HT1080 (cell line): ENCODE measurements at places on chromosomes 4 and X. TPM values are rescaled to one million over a fixed set of nuclear protein-coding genes. Genes with fewer than 3 reads are reported as not detected.

Gene TLL1
- 0.31 TPM in 1 of 2 replicates, not detected in the other for total RNA-seq

Gene PCDH10
- total RNA-seq, result not detected in 2 replicates

Gene C4orf54
- total RNA-seq, result under 0.01 TPM in 1 of 2 replicates, not detected in the other

GRCh38 chr4:123351713-123352112 is 44.9 kb upstream of the SPRY1 start:
- DNase-seq, result no peak

- DNase-seq, result peak; percentile 36
These were observed 63.8 kb upstream of the ATOH1 start for GRCh38 chr4:93764639-93765246.

DNA sequence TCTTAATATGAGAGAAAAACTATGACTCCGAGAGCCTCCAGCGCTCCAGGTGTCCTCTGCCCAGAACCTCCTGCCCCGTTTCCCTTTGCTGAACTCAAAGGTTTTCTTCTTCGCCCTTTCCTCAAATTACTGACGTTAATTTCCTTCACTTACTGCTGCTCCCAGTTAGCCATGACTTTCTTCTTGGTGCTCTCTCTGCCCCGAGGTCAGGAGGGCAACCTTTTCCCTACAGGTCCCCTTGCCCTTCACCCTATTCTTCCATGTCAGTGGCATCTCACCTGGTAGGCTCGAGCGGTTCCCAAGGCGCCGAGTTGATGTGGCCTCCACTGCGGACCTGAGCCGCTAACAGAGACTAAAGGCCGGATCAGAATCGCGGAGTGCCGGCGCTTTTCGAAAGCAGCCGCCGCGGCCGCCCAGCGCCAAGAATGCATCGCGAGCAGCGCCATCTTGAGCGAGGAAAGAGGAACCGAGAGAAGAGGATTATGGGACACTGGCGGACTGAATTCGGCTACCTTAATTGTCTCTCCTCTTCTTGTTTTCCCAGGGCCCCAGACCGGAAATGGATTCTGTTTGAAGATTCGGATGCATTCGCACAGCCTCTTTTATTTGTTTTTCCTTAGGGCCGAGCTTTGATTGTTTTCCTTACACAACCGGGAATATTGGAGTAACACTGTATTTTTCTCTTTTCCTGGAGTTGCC is at the start of gene ABCB7:
TSS of gene ABCB7 (minus strand) at position 457 of the 699 bp plus-strand sequence. CDS start at position 446, 11 bp downstream.
- peak; percentile 51 for DNase-seq

DNA sequence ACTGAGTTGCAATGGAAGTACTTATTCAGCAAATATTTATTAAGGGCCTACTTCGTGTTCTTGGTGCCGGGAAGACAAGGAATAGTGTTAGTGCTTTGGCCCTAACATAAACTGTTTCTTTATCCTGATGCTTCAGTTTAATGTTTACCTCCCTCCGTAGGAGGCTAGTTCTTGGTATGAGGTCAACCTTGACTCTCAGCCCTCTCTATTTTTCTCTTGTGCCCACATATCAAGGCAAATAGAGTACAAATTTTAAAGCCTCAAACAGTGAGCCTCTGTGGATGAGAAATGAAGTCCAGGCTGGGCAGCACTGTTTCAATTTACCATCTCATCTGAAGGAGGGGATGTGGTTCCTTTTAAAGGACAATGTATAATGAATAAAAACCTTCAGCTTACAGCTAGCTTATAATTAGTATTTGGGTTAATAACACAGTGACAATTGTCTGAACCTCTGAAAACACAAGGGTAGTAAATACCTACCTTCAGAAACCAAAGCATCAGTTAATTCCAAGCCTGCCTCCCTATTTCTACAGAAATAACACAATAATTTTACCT is 68.5 kb downstream of the SH3RF1 start:
- no peak for DNase-seq

- no peak for DNase-seq
These were observed 47.6 kb upstream of the PRSS12 start for GRCh38 chr4:118400356-118400755.

DNA sequence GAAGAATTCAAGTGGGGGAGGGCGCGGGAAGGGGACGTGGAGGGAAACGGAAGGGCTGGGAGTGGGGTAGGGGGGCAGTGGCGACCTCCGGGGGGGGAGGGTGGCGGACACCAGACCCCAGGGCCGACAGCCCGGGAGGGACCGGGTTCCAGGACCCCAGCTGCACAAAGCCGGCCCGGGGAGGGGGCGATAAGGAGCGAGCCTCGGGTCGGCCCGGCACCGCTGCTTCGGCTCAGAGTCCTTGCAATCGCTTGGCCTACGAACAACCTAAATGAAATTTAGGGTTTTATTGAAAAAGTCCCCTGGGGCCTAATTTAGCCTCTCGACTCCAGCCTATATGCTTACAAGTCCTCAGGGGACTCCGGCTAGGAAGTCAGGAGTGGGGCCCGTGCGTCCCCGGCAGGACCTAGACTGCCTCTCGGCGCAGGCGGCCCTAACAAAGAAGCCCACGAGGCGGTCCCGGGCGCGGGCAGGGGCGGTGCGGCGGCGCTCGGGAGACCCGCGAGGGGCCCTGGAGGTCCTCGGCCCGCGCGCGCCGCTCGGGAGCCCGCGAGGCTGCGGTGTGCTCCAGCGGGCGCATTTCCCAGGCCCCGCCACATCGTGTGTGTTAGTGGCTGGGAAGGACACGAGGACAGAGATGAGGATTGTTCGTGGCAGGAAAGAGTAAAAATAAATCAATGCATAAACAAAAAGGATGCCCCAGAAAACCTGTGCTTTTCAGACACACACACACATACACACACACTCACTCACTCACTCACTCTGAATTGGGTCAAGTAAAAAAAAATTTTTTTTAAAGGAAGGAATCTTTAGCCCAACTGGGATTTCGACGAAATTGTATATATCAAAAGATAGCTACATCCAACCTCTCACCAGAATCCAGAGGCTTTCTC is 70.0 kb downstream of the MGST2 start:
- no peak for DNase-seq

DNA sequence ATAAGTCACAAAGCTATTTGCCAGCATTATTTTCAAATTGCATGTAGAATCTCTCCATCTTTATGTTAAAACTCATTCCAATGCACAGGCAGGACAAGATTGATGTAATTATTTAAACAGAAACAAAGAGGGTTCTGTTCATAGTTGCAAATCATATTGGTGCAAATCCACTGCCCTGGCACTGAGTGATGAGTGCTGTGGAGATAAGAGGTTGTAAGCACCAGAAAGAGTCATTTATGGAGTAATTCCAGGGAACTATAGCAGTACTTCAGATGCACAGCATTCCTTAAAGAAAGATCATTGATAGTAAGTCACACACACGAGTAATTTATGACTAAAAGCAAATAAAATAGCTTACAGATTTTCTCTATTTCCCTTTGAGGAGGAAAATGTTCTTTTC is 337.7 kb upstream of the CTSO start:
- peak; percentile 45 for DNase-seq

DNA sequence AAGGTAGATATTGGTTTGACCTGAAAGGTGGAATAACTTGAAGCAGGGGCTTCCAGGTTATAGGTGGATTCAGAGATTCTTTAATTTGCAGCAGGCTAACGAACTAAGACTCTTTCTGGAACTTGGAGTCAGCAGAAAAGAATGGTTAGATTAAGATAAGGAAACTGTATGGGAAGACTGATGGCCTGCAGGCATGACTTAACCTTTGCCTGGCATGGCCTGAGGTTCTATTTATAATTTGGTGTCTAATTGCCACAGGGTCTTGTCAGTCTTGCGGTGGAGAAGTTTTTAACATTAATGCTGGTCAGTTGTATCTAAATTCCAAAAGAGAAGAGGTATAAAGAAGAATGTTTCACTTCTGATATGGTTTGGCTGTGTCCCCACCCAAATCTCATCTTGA is 110.3 kb upstream of the VCX3A start:
- no peak for DNase-seq

DNA sequence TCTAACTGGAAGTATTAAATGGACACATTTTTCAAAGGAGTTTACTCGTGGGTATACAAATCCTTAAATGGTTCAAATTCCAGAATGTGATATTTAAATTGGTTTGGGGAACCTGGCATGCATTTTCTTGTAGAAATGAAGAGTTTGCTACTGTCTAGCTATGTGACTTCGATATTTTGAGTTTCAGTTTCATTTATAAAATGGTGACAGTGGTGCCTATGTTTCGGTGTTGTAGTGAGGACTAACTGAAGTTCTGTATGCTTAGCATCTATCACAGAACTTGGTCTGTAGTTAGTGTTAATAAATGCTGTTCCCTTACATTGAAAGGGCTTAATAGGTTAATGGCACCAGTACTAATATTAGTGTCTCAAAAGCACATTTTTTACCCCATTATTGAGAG is 29.4 kb downstream of the TRPC5 start:
- no peak for DNase-seq

DNA sequence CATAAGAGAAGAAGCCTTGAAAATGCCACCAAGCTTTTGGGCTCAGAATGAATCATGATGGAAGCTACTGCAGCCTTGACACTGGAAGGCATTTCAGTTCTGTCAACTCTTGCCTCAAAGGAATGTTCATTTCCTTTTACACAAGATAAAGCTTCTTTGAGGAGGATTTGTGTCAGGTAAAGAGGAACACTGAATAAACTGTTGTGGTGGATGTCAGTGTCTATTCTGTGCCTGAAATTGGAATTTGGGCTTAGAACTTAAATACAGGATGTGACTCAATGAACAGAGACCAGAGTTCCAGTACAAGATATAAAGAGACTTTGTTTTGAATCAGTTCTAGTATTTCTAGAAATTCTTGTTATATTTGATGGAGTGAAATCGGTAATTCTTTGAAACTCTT is 313.2 kb downstream of the PACRGL start:
- DNase-seq, result peak; percentile 79

Gene FAM9C
- total RNA-seq, result not detected in 2 replicates

Gene TIGD4
- 0.03 and 0.35 TPM in 2 replicates for total RNA-seq

Gene EDA2R
- 13.5 and 17.2 TPM in 2 replicates for total RNA-seq

GRCh38 chr4:71130827-71131603 is 137.6 kb downstream of the DCK start:
- peak; percentile 63 for DNase-seq

DNA sequence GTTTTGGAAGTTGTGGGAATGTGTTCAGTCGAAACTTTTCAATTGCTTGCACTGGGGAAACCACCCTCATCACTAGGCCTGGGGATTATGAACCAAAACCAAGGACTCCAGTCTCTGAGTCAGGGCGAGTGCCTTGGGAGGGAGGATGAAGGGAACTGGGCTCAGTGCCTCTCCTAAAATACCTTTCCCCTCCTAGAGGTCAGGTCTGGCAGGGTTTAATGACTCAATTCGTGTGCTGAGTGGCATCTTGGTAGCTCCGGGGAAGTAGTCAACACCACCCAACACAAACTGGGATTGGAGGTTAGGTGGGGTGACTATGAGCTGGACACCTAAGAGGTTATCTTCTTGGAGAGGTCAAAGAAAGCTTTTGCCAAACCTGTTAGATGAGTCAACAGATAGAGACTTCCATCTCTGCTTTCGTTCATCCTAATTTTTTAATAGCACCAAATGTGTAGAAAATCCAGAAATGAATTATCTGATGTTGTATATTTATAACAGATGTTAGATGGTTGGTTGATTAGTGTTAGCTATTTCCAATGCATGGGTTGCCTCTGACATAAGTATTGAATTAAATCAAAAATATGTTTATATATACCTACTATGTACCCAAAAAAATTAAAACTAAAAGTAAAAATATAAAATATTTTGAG is 202.8 kb downstream of the SHROOM3 start:
- DNase-seq, result peak; percentile 27

Gene GLRA2
- not detected in 2 replicates for total RNA-seq

Gene NHSL2
- total RNA-seq, result 1.3 and 1.7 TPM in 2 replicates

- no peak for DNase-seq
These were observed 309.6 kb upstream of the KLF3 start for GRCh38 chr4:38354421-38354820.

DNA sequence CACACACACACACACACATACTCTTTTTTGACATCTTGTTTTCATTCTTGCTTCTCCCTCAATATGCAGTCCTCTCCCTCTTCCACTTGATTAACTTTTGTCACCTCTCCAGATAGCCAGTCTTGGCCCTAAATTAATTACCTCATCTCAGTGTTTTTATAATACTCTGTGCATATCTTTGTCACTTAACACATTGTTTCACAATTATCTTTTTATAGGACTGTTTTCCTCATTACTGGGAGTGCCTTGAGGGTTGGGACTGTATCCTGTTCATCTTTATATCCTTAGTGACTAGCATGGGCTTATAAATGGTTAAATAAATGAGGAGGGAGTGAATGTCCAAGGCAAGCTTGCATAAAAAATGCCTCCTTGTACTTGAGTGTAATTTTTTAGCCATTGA is 33.1 kb downstream of the SYNPO2 start:
- DNase-seq, result no peak

- DNase-seq, result no peak
These were observed 131.5 kb downstream of the PRSS12 start for GRCh38 chr4:118221227-118221800.

DNA sequence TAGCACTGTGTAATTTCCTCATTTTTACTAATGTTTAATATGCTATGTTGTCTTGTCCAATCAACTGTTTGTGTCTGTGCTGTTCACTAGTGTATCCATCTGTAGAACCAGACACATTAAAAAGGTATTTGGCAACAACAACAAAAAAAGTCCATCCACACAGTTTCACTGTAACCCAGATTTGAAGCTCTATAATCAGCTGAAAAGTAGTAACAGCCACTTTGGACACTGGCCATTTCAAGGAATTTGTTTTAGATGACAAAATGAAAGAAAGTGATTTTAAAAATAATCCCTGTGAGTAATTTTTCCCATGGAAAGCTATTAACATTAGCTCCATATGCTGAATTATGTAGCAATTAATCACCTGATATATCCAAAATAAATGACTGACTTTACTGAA is 2.2 kb upstream of the FBXL5 start:
- no peak for DNase-seq

GRCh38 chr4:7674706-7675105 is 240.0 kb upstream of the PSAPL1 start:
- no peak for DNase-seq

Gene TMSB15C
- total RNA-seq, result 0.35 and 0.73 TPM in 2 replicates

Gene MAP7D2
- total RNA-seq, result 0.07 TPM in 1 of 2 replicates, not detected in the other

DNA sequence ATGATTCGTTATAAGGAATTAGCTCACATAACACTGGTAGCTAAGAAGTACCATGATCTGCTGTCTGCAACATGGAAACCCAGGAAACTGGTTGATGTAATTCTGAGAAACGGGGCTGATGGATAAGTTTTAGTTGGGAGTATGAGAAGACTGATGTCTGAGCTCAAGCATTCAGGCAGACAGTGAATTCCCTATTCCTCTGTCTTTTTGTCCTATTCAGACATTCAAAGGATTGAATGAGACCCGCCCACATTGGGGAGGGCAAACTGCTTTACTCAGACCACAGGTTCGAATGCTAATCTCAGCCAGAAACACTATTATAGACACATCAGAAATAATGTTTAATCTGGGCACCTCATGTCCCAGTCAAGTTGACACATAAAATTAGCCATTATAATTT is 515.5 kb downstream of the STPG2 start:
- DNase-seq, result no peak

Gene NCAPG
- total RNA-seq, result 71.6 and 79.6 TPM in 2 replicates
